GM03348 (cell line): ENCODE measurements at places on chromosomes 11 and 22.

DNA sequence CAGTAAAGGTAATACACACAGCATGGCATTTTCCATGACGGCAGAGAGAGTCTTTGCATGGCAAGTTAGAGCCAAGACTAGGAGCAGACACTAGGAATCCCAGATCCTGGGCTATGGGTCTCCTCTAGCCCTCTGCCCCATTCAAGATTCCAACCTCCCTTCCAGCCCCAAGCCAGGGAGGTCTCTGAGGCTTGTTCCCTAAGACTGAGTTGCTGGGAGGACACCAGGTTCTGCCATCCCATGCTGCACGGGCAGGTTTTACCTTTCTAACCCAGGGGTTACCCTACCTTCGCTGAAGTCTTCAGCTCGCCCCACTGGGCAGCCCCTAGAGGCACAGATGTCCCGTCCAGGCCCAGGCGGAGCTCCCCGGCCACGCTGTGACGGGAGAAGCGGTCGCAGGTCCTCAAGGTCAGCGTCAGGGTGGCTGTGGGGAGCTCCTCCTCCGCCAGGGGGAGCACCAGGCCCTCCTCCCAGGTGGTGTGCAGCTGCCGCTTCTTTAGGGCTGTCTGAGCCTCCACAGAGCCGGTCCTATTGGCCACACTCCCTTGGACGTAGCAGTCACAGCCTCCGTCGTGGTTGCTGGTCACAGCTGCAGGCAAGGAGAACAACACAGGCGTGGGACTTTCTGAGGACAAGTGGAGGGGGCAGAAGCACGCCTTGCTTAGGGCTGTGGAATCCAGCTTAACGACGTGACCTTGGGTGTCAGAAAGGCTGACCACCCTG is 33.8 kb downstream of the SYT13 start:
- peak; percentile 86 for DNase-seq

- no peak for DNase-seq
These were observed 326.5 kb downstream of the LARGE1 start for GRCh38 chr22:33593818-33594217.

DNA sequence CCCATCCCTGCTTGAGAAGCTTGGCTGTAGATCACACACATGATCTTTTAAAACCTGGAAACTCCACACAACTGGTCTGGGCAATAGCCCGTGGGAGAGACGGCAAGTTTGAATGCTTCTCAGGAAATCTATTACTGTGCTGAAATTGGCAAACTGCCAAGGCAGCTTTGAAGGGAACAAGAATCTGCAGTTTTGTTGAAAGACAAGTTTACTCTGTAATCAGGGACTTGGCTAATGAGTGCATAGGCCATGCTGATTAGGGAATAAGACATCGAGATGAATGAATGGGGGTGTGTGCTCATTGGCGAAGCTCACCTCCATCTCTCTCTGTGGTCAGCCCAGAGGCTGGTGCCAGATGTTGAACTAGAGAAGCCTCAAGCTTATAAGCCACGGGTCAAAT is 218.8 kb downstream of the HIPK3 start:
- peak; percentile 29 for DNase-seq

DNA sequence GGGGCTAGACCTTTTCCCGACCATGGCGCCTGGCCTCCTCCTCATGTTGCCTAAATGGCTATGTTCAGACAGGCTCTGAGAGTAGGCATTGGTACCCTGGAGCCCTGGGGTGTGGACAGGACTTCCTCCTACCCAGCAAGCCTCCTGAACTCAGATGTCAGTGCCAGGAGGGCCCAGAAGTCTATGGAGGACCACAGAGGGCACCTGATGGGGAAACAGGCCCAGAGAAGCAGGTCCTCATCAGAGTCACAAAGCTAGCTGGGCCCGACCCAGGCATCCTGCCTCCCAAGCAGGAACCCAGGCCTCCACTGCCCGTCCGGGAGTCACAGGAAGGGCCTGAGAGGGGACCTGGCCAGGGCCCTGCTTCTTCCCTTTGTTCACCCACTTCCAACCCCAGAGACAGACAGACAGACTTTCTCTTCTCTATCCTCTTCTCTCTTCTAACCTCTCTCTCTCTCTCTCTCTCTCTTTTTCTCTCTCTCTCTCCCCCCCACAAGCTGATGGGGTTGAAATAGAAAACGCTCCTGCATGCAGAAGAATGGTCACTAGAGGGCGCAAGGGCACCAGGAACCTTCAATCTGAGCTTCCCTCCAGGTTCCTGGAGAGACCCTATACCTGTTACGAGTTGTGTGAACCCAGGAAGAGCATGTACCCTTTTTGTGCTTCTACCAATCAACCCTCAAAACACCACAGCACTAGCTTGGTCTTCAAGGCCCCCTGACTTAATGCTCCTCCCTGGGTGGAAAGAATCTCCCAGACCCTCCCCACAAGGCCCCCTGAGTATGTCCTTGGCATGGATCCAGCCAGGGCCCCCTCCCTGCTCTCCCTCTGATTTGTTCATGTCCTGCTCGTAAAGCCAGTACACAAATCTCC is 27.1 kb downstream of the ARAP1 start:
- DNase-seq: peak; percentile 85

DNA sequence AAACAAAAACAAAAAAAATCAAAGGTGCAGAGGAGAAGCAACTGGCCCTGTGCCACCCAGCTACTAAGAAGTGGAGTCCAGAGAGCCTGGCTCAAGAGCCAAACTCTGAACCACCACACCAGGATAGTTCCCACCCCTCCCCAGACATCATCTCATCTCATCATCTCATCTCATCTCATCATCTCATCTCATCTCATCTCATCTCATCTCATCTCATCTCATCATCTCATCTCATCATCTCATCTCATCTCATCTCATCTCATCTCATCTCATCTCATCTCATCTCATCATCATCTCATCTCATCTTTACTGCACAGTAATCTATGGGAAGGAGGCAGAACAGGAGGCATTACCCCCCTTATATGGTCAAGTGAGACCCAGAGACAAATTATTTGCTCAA is 8.3 kb downstream of the CHRNA10 start:
- DNase-seq: no peak

GRCh38 chr11:64296236-64296635 is 3.9 kb upstream of the CATSPERZ start:
- DNase-seq: no peak
